NCI-H1417 treated with DMSO at 0.1 percent for 48 hours (cell line): ENCODE measurements at places on chromosomes 2 and 18.

DNA sequence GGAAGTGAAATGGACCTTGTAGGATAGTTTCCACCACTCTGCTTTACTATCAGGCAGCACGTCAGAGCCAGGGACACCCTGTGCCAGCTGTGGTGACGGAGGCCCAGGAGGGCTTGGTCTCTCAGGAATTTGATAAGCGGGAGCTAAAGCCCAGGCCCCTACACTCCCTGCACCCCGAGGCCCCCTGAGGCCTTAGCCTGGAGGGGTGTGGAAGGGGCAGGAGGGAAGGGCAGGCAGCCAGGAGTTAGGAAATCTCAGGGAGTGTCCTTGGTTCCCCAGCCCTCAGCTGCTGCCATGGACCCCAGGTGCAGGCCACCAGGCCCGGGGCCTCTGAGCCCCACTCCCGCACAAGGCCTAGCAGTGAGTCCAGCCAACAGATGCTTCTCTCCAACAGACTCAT lies 38.2 kb downstream of the PDIA6 start:
- DNase-seq, result no peak

GRCh38 chr18:5543036-5543680 lies 639 bp downstream of the EPB41L3 start:
- no peak for DNase-seq

- DNase-seq, result peak; percentile 94
Measured at GRCh38 chr18:60372596-60372995, at the start of gene MC4R. TSS of gene MC4R (minus strand) at chr18:60372775. CDS start at chr18:60372349, 426 bp downstream.

- no peak for DNase-seq
Measured at GRCh38 chr2:240585681-240586197, 795 bp upstream of the CAPN10 start.

DNA sequence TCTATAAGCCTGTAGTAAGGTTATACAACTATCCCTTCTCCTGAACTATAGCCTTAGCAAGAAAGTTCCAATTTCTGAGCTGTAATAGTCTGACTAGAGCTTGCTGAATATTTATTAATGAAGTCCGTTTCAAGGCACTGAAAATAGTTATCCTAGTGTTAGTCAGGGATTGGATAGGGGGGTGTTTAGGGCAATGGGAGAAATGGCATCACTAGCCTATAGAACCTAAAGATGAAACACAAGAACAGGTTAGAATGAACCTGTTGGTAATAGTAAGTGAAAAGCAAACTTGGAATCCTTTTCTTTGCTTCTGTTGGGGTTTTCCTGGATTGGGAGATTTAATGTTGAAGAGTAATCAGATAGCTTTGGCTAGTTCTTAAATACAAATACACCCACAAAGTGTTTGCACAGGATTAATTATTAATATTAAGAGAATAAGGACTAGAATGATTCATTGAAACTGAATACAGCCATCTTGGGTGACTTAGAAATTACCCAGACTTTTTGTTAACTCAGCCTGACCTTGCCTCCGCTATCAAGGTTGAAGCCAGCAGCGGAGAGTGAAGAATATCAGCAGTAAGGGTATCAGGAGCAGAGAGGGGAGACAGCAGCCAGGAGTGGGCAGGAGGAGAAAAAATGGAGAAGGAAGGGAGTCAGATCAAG lies 14.4 kb downstream of the CCNT2 start:
- no peak for DNase-seq

DNA sequence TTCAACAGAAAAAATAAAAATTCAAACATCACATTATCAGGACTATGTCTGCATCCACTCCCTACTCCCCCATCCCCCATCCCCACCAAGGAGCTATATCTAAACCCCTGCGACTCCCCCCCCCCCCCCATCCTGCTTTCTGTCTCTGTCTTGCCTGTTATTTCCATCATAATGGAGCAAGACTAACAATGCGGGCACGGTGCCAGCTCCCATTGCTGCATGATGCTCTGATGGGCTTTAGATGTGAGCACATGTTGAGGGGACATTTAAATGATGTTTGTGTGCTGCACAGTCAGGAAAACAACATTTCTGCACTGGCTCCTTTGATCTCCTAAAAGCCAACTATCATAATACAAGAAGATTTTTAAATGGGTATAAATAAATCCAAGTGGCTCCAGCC lies 644.2 kb upstream of the SETBP1 start:
- DNase-seq, result no peak

DNA sequence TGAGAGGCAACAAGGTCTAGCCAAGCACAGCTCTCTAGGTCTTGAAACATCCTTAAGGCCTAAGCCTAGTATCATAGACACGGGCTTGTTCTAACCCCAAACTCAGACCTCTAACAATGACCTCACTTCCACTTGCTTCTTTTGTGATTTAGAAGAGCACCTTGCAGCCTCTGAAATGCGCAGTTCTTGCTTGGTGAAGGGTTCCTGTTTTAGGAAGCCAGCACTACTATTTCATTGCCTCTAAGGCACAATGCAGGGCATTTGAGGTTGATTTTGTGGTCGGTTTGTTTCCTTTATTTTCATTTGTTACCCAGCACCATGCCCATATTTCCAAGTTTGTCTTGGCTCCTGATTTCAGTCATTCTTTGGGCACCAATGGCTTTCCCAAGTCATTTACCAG lies 117.0 kb upstream of the CYP1B1 start:
- no peak for DNase-seq

GRCh38 chr2:173964565-173965371 lies 405 bp downstream of the SP3 start:
- DNase-seq, result no peak

DNA sequence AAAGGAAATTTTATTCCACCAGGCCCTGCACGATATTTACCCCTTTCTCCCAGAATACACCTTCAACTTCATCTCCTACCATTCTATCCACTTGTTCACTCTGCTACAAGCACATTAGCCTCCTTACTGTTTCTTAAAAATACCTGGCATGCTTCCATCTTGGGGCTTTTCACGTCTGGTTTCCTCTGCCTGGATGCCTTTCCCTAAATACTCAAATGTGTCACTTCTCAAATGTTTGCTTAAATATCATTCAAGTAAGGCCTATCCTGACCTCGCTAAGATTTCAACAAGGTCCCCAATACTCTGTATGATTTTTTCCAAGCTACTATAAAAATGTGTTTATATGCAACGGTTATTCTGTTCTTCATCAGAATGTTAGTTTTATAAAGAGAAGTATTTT lies 433.0 kb upstream of the CHAC2 start:
- DNase-seq, result no peak

DNA sequence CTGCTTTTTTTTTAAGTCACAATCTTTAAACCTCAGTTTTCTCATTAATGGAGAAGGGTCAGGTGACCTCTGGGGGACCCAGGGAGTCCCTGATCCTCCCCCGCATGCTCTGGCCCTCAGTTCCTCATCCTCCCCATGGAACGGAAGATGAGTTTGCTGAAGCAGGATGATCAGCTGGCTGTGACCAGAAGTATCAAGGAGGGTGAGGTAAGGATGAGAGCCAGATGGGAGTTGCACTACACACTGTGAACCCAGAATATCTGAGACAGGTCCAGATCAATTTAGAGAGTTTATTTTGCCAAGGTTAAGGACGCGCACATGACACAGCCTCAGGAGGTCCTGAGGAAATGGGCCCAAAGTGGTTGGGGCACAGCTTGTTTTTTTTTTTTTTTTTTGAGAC lies 3.8 kb downstream of the CATIP start:
- DNase-seq, result no peak

GRCh38 chr2:195594248-195594647 lies 62.8 kb upstream of the SLC39A10 start:
- no peak for DNase-seq
